ENCODE measurements at places on chromosomes 13 and 19.
A peak's percentile ranks its signal among the peaks of the same experiment; 100 is the strongest.

- no peak for DNase-seq
Observed at GRCh38 chr19:40807147-40808020, 8.4 kb downstream of the EGLN2 start.

GRCh38 chr13:47661076-47661475 is 340.0 kb downstream of the SUCLA2 start:
- DNase-seq: no peak

DNA sequence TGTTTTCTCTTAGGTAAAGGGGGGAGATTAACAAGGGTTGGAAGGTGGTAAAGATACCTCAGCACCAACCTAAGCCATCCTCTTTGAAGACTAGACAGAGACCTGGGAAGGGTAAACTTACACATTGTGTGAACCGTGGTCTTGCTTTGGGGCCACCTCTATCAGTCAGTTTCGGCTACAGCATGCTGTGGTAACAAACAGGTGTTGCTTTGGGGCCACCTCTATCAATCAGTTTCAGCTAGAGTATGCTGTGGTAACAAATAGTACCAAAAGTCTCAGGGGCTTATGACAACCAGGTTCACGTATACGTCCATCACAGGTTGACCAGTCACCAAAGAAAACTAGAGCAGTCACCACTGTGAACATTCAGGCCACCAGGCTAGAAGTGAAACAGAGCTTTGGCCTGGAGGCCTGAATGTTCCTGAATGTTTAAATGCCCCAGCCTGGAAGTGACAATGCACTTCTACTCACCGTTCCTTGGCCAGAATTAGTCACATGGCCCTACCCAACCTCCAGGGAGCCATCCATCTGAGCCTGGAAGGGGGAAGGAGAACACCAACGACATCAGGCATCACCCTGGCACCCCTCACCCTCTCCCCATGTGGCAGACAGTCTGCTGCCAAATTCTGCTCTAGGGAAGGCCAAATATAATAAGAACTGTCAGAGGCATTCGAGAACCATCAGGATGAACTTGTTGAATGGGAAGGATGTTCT is 3.8 kb downstream of the FXYD7 start:
- no peak for DNase-seq

DNA sequence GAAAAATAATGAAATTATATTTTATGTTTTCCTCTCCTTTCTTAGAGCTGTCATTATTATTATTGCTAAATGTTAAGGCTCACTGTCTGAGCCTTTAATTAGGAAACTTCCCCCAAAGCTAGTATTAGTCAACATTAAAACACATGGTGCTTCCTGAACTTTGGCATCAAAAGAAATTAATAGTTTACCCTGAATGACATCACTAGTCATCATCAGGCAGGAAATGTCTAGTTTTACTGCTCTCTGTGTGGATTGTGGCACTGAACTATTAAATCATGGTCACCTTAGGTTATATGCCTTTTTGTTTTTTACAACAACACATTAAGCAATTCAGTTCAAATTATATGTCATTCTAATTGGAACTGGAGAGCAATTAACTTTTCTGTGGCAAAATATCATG is 595.5 kb downstream of the SLITRK1 start:
- DNase-seq: no peak

- no peak for DNase-seq
Observed at GRCh38 chr13:20608438-20609020, 41.6 kb downstream of the IFT88 start.

- DNase-seq: no peak
Observed at GRCh38 chr13:107493266-107493665, 722.1 kb downstream of the LIG4 start.

GRCh38 chr13:32134241-32135055 is 102.9 kb downstream of the FRY start:
- no peak for DNase-seq

DNA sequence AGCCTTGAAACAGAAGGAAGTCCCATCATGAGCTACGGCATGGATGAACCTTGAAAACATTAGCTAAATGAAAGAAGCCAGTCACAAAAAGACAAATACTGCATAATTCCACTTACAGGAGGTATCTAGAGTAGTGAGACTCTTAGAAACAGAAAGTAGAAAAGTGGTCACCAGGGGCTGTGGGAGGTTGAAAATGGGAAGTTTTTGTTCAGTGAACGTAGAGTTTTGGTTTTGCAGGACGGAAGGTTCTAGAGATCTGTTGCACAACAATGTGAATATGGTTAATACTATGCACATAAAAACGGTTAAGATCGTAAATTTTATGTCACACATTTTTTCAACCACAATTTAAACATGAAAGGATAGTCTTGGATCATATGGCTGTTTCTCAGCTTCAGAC is 11.9 kb upstream of the SLC10A2 start:
- no peak for DNase-seq

GRCh38 chr13:83667606-83668005 is 214.7 kb downstream of the SLITRK1 start:
- no peak for DNase-seq

DNA sequence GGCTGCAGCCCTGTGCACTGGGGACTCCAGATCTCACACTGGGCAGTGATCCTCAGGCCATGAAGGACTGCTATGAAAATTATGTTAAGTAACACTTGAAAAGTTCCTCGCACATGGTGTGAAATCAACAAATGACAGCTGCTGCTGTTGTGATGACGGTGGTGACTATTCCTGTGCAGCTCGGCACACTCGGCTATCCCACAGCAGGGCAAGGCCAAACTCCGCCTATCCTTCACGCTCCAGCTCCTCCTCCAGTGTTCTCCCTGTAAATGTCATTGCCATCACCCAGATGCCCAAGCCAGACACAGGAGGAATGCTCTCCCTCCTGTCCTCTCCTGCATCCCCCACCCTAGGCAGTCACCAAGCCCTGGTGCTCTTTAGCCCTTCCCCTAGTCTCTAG is 31.3 kb downstream of the GRIK5 start:
- DNase-seq: peak; percentile 96

DNA sequence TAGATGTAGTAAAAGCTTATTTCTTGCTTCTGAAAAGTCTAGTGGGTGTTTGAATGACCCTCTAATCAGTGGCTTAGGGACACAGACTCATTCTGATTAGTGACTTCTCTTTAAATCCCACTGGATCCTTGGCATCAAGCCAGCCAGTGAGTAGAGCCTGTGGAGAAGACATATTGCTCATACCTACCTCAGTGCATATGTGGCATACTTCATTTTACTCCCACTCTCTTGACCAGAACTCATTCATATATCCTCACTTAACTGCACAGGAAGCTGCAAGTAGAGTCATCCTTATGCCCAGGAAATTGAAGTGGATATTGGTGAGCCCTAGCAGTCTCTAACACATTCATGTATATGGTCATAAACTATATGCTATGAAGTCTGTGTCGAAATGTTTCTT is 148.3 kb downstream of the PDS5B start:
- no peak for DNase-seq

DNA sequence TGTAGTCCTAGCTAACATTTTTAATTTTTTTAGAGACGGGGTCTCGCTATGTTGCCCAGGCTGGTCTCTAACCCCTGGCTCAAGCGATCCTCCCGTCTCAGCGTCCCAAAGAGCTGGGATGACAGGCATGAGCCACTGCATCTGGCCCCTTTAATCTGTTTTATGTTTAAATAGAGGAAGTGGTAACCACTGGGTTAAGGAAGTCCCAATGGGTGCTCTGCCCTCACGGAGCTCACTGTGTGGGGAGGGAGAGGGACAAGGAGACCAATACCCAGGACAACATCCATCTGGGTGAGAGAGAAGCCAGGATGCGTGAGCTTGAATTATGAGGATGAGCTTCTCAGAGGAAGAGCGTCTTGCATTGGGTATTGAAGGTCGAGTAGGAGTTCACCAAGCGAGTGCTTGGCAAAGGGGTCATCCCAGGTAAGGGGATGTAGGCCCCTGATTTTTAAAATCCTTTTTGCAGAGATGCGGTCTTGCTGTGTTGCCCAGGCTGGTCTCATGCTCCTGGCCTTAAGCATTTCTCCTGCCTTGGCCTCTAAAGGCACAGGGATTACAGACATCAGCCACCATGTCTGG is 13.8 kb downstream of the YJU2 start:
- DNase-seq: no peak

- peak; percentile 4 for DNase-seq
Observed at GRCh38 chr13:109785141-109785891, 1.1 kb downstream of the IRS2 start.

- no peak for DNase-seq
Observed at GRCh38 chr13:50809133-50810090, 34.1 kb downstream of the DLEU7 start.

- peak; percentile 47 for DNase-seq
Observed at GRCh38 chr19:40190891-40191835, at the start of gene MAP3K10. Gene MAP3K10 (plus strand): TSS chr19:40191426. CDS start chr19:40192032, 606 bp downstream.

DNA sequence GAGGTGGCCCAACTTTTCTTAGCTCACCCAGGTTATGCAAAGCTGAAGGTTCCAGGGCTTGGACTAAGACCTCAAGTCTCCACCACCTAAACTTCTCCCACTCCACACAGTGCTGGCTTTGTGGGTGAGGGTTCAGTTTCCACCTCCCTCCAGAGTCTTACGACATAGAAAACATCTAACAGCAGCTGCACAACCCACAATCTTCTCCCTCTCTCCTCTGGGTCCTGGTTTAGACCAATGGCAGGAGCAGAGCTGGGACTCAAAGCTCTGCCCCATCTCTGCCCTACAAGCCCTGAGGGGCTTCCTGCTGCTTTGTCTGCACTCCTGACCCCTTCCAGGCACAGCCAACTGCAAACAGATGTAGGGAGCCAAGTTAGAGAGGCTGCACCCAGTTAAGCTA is 16.0 kb downstream of the IRGC start:
- DNase-seq: no peak

- no peak for DNase-seq
Observed at GRCh38 chr19:5333581-5334365, 6.8 kb downstream of the PTPRS start.

DNA sequence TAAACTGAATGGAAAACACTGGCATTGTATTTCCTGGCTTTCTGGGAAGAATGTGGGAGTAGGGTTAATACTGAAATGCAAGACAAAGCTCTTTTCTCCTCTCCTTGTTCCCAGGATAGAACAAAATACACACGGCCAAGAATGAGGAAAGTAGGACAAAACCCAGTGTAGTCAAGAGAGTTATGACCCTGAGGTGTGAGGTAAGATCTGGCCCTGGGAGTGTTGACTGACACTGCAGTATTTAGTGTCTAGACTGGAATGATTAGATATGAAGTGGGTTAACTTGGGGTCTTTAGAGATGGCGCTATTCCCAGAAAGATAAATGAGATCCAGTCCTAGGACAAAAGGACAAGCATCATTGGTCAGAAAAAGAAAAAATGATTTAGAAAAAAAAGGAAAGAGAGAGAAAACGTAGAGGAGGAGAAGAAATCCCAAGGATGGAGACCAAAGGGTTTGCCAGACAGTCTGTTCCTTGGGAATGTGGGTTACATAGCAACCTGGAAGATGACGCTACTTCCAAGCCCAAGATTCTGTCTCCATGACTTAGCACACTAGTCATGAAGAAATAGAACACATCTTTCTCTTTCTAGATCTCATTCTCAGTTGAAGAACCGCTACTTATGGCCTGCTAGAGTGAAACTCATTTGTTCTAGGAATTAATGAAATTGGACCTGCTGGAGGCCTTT is 543.6 kb upstream of the GPC6 start:
- DNase-seq: no peak

DNA sequence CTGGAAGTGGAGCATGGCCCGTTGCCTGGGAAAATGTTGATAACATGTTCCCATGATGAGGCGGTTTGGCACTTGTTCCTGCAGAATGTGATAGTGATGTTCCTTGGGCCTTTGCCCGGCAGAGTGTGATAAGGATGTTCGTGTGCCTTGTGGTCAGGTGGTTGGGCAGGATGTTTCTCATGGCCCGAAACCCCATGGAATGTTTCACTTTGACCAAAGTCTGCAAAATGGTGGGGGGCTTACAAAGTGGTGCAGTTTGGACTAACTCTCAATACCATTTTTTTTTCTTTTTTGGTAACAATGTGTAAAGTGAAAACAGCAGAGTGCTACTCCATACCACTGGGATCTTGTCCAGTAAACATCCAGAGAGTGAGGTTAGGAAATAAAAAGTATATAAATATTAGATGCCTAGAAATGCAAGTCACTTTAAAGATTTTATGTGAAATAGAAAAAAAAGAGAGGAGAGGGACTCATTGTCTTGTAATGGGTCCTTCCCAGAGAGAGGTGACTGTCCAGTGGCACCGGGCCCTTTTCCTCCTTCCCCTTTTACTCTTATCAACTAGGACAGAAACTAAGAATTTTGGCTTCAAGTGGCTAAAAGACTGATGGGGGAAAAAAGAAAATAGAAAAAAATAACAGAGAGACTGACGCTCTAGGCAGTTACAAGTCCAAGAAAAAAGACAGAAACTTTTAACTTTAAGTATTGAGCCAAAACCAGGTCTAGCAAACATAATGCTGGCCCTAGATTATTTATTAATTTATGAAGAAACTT is 5.7 kb downstream of the FPR3 start:
- DNase-seq: no peak

- no peak for DNase-seq
Observed at GRCh38 chr13:68440874-68441273, 1210.7 kb upstream of the PCDH9 start.

DNA sequence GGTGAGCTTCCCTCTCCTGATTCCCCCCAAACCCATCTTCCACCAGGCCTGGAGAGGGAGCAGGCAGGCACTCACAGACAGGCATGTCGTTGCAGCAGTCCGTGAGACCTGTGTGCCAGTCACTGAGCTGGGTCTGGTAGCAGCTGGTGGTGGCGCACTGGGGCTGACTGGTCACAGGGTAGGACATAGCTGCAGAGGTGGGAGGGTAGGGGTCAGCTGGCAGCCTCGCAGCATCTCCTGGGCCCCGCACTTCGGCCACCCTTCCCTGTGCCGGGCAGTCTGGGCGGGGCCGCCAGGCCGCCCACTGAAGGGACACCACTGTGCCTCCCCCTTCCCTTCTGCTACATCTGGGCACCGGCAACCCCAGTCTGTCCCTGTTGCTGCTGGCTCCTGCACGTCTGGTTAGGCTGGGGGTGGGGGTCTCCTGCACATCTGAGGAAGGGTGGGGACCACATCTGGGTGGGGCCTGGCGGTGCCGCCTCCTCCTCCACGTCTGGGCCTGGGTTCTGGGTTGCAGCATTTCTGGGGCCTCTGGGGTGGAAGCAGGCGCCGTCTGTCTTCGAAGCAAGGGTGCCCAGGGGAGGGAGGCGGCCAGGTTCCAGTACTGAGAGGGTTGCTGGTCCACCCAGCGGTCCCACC is 1.1 kb downstream of the CNFN start:
- DNase-seq: no peak

- DNase-seq: no peak
Observed at GRCh38 chr13:102968572-102969228, 97.5 kb downstream of the SLC10A2 start.
